PC-9 (cell line): ENCODE measurements at places on chromosomes 13 and 19.

DNA sequence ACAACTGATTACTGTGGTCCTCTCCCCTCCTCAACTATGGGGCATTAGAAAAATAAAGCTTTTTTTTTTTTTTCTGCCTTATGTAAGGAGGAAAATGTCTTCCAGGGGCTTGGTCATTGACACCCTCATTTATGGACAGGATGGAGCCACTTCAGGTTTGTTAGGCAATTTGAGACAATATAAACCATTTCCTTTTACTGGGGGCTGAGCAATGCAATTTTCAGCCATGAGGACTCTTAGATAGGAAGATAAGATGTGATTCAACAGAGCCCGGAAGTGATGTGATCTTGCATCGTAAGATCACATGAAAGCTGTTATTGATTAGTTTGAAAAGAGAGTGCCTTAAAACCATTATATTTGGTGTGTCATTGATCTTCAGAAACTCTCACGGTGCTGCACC lies 210.8 kb downstream of the OXGR1 start:
- H3K36me3 ChIP-seq = no peaks in the 10 kb centered on the region
- H3K27me3 ChIP-seq = no peaks in the 10 kb centered on the region
- DNase-seq = no peak

DNA sequence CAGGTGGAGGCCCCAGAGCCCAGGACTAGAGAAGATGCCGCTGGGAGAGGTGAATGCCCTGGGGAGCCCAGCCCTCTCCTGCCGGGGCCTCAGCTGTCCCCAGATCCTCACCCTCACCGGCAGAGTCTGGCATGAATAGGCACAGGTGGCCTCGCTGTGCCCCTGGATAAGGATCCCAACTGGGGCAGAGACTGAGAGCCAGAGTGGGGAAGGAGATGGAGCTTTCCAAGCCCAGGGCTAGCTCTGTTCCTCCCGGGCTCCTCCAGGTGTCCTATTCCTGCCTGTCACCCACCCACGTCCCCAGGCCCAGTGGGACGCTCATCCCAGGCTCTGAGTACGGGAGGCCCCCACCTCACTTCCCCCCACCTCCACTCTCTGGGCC lies 16.5 kb downstream of the PRR36 start:
- no peaks in the 10 kb centered on the region for H3K27me3 ChIP-seq
- peaks cover 9% of the 10 kb centered on the region for H3K4me1 ChIP-seq
- no peak overlapping the region for H3K27ac ChIP-seq

- H3K4me1 ChIP-seq = peaks cover 10% of the 10 kb centered on the region; the same call in 1 of the 2 replicates
- H3K4me3 ChIP-seq = no peak overlapping the region
- H3K27ac ChIP-seq = no peak overlapping the region
- no peaks in the 10 kb centered on the region for H3K27me3 ChIP-seq
Measured at GRCh38 chr19:48346191-48346590, 17.5 kb downstream of the TMEM143 start.

DNA sequence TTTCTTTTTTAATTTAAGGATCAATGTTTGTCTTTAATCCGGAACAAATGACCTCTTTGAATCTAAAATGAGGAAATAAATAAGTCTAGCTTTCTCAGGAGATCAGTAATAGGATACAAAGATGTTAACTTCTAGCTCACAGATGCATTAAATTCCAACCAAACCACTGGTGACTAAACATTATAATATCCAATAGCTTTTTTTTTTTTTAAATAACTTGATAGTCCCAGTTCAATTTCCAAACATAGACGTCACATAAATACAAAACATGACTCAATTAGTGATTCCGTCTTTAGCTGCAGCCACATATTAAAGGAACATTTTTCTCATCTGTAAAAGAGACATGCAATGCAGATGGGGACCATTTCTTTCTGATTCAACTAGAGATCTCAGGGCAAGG lies 390.5 kb upstream of the PCDH9 start:
- H3K27ac ChIP-seq = no peak overlapping the region
- H3K4me1 ChIP-seq = no peaks in the 10 kb centered on the region
- no peak overlapping the region for H3K4me3 ChIP-seq
- no peak for DNase-seq
- no peaks in the 10 kb centered on the region for H3K27me3 ChIP-seq

GRCh38 chr13:23844132-23844531 lies 45.1 kb downstream of the MIPEP start:
- H3K36me3 ChIP-seq = 0 out of 2 replicates have a peak, but pooled peaks cover 4% of the 10 kb centered on the region
- H3K27me3 ChIP-seq = no peaks in the 10 kb centered on the region
- no peak overlapping the region for H3K27ac ChIP-seq
- no peak overlapping the region for H3K4me3 ChIP-seq
- H3K4me1 ChIP-seq = no peaks in the 10 kb centered on the region

- no peak overlapping the region for H3K4me3 ChIP-seq
- peaks cover 6% of the 10 kb centered on the region for H3K4me1 ChIP-seq
Measured at GRCh38 chr13:97884707-97885468, 68.6 kb upstream of the IPO5 start.

DNA sequence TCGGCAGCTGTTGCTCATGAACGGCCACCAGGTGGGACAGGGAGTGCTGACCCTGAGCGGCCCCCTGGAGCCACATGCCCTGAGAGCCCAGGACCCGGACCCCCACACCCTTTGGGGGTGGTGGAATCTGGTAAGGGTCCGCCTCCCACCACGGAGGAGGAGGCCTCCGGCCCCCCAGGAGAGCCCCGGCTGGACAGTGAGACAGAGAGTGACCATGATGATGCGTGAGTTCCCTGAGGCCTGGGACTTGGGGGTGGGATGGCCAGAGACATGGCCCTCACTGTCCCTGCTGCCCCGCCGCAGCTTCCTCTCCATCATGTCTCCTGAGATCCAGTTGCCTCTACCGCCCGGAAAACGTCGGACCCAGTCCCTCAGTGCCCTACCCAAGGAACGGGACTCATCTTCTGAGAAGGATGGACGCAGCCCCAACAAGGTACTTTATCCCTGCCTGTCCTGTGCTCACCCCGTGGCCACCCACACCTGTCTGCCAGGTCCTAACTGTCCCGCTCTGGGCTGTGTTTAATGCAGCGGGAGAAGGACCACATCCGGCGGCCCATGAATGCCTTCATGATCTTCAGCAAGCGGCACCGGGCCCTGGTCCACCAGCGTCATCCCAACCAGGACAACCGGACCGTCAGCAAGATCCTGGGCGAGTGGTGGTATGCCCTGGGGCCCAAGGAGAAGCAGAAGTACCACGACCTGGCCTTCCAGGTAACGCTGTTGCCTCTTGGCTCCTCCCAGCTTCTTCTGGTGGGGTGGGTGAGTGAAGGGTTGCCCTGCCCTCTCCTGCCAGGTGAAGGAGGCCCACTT lies 14.7 kb upstream of the PRR19 start:
- H3K27me3 ChIP-seq = no peaks in the 10 kb centered on the region
- H3K4me1 ChIP-seq = peaks cover 21% of the 10 kb centered on the region
- no peak overlapping the region for H3K4me3 ChIP-seq
- H3K27ac ChIP-seq = no peak overlapping the region

- H3K4me3 ChIP-seq = no peak overlapping the region
- H3K27me3 ChIP-seq = no peaks in the 10 kb centered on the region
- peaks cover 8% of the 10 kb centered on the region for H3K36me3 ChIP-seq
- H3K27ac ChIP-seq = no peak overlapping the region
- no peak for DNase-seq
- peaks cover 9% of the 10 kb centered on the region; the same call in 1 of the 2 replicates for H3K4me1 ChIP-seq
Measured at GRCh38 chr13:19838865-19839275, 24.6 kb downstream of the ZMYM5 start.

DNA sequence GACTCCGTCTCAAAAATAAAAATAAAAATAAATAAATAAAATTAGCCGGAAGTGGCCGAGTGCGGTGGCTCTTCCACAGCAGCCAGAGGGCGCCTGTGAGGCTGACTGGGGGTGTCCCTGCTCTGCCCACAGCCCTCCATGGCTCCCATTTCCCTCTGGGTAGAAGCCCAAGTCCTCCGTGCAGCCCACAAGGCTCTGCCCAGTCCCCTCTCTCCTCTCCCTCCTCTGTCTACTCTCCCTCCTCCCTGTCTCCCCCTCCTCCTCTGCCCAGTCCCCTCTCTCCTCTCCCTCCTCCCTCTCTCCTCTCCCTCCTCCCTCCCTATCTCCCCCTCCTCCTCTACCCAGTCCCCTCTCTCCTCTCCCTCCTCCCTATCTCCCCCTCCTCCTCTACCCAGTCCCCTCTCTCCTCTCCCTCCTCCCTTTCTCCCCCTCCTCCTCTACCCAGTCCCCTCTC lies 20.4 kb downstream of the MISP start:
- DNase-seq = peak; percentile 55
- H3K36me3 ChIP-seq = no peaks in the 10 kb centered on the region
- H3K4me1 ChIP-seq = no peaks in the 10 kb centered on the region
- H3K27me3 ChIP-seq = no peaks in the 10 kb centered on the region
- no peak overlapping the region for H3K27ac ChIP-seq

DNA sequence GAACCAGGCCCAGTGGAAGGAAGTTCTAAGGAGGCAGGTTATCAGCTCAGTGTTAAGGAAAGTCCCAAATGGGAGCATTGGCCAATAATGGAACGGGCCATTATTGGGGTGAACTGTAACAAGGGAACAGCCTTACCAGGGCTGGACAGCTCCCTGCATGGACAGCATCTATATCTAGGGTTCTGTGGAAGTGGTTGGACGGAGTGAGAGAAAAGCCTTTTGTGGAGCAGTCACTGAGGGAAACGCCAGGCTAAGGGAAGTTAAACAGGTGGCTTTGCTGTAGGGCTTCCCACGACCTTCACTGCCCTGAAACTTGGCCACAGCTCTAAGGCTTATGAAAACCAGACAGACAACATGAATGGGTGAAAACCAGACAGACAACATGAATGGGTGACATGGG lies 17.0 kb downstream of the POU2F2 start:
- H3K4me1 ChIP-seq = peaks cover 27% of the 10 kb centered on the region
- no peaks in the 10 kb centered on the region for H3K27me3 ChIP-seq
- DNase-seq = no peak
- no peak overlapping the region for H3K4me3 ChIP-seq

GRCh38 chr13:97214921-97215320 lies 7.2 kb upstream of the MBNL2 start:
- no peaks in the 10 kb centered on the region for H3K36me3 ChIP-seq
- H3K4me1 ChIP-seq = peaks cover 33% of the 10 kb centered on the region
- no peak for DNase-seq
- no peak overlapping the region for H3K4me3 ChIP-seq

DNA sequence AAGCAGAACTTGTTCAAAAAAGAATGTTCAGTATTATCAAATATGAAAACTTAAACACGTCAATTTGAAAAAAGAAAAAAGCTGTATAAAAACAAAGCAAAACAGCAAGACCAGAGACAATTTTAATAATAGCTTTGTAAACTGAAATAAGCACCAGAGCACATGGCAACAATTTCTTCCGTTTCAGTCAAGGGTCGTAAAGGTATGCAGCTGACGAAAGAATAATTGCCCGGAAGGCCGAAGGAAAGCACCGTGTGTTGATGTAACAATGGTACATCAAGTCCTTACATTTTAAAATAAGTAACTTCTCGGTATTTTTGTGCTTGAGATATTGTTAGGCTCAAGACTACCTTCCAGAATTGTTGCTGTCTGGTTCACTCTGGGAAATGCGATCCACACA lies 1.7 kb downstream of the PROSER1 start:
- peak overlapping the region; percentile 90 for H3K4me3 ChIP-seq
- peaks cover 21% of the 10 kb centered on the region for H3K4me1 ChIP-seq
- no peaks in the 10 kb centered on the region for H3K27me3 ChIP-seq
- H3K36me3 ChIP-seq = peaks cover 17% of the 10 kb centered on the region; the same call in 1 of the 2 replicates
- no peak for DNase-seq

GRCh38 chr19:47820410-47820809 lies 1.3 kb upstream of the CRX start:
- no peaks in the 10 kb centered on the region for H3K36me3 ChIP-seq
- no peak overlapping the region for H3K4me3 ChIP-seq
- no peak overlapping the region for H3K27ac ChIP-seq
- DNase-seq = no peak
- peaks cover 75% of the 10 kb centered on the region for H3K27me3 ChIP-seq
- no peaks in the 10 kb centered on the region for H3K4me1 ChIP-seq

DNA sequence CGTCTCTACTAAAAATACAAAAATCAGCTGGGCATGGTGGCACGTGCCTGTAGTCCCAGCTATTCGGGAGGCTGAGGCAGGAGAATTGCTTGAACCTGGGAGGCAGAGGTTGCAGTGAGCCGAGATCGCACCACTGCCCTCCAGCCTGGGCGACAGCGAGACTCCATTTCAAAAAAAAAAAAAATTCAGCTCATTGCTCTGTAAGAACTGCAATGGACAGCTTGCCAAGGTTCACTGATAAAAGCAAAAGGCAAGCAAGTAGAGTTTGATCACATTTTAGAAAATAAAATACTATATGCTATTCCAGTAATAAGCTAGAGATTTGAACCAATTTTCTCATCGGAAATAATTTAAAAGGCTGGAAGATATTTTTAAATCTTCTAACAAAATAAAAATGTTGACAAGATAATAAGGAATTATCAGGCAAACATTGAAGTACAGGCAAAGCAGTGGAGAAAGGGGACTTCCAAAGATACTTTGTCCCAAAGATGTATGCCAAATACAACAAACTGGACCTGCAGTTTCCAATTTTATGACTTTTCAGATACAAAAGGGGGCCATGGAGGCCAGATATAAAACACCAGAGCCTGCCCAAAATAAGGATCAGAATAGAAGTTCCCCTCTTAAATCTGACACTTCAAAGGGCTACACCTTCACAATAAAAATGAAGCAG lies 29.6 kb downstream of the SLC6A16 start:
- no peak for DNase-seq
- peaks cover 87% of the 10 kb centered on the region for H3K27me3 ChIP-seq
- no peak overlapping the region for H3K27ac ChIP-seq
- no peaks in the 10 kb centered on the region for H3K4me1 ChIP-seq
- no peak overlapping the region for H3K4me3 ChIP-seq

GRCh38 chr13:40478775-40479174 lies 187.7 kb downstream of the FOXO1 start:
- H3K27ac ChIP-seq = no peak overlapping the region
- H3K36me3 ChIP-seq = no peaks in the 10 kb centered on the region
- no peak overlapping the region for H3K4me3 ChIP-seq
- DNase-seq = no peak
- no peaks in the 10 kb centered on the region for H3K27me3 ChIP-seq

GRCh38 chr19:10274589-10274988 lies 3.7 kb downstream of the ICAM1 start:
- H3K27me3 ChIP-seq = no peaks in the 10 kb centered on the region
- no peak for DNase-seq
- H3K4me1 ChIP-seq = peaks cover 32% of the 10 kb centered on the region
- no peak overlapping the region for H3K4me3 ChIP-seq
- H3K36me3 ChIP-seq = no peaks in the 10 kb centered on the region
- H3K27ac ChIP-seq = no peak overlapping the region

- H3K36me3 ChIP-seq = no peaks in the 10 kb centered on the region
- no peak overlapping the region; the same call in 1 of the 2 replicates for H3K27ac ChIP-seq
- H3K27me3 ChIP-seq = no peaks in the 10 kb centered on the region
Measured at GRCh38 chr19:44570984-44571684, 41.7 kb upstream of the CEACAM20 start.

GRCh38 chr13:37529751-37530385 lies 68.7 kb downstream of the POSTN start:
- DNase-seq = no peak
- H3K27ac ChIP-seq = no peak overlapping the region
- H3K4me3 ChIP-seq = no peak overlapping the region
- no peaks in the 10 kb centered on the region for H3K4me1 ChIP-seq
- no peaks in the 10 kb centered on the region for H3K36me3 ChIP-seq
